ENCODE measurements at places on chromosomes 2 and 18.

- no peak for DNase-seq
These were observed 58.3 kb upstream of the DTNA start for GRCh38 chr18:34651586-34652369.

- no peak for DNase-seq
These were observed 41.8 kb downstream of the CERKL start for GRCh38 chr2:181614874-181615638.

DNA sequence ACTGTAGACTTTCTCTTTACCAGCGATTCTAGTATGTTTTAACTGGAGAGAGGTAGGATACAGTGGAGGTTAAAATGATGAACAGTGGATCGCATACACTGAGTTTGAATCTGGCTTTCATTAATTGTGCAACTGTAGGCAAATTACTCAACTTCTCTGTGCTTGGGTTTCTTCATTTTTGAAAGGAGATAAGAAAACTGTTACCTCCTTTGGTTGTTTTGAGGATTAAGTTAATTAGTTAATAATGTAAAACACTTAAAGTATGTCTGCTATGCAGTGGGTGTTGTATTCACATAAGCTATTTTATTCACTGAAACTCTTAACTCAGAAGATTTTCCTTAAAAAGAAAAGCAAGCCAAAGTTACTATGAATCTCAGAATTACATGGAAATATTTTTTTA, 111.8 kb upstream of the CYP20A1 start:
- no peak for DNase-seq

GRCh38 chr18:489244-490023, 11.1 kb downstream of the COLEC12 start:
- DNase-seq, result no peak

GRCh38 chr18:46755315-46756024, 1.4 kb downstream of the ST8SIA5 start:
- no peak for DNase-seq

GRCh38 chr2:134583997-134584520, 134.7 kb downstream of the TMEM163 start:
- DNase-seq, result no peak

DNA sequence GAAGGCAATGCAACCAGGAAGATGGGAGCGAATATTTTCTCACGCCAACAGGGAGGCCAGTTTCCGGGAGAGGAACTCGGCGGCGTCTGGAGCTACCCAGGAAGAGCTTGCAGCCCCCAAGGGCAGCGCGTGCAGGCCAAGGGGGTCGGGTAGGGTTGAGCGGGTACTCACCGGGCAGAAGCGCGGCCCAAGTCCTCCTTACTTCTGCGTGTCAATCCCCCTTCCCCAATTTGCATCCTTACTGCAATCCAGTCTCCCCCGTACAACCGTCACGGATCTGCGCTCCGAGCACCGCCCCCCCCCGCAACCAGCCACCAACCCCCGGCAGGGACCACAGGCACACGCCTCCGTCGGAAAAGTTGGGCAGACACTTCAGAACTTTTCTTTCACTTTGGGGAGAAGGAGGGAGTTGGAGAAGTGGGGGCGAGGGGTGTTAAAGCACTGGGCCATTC, 1.3 kb downstream of the ATP8B1 start:
- DNase-seq, result no peak

- no peak for DNase-seq
These were observed 218.8 kb downstream of the SCG2 start for GRCh38 chr2:223383315-223383714.

DNA sequence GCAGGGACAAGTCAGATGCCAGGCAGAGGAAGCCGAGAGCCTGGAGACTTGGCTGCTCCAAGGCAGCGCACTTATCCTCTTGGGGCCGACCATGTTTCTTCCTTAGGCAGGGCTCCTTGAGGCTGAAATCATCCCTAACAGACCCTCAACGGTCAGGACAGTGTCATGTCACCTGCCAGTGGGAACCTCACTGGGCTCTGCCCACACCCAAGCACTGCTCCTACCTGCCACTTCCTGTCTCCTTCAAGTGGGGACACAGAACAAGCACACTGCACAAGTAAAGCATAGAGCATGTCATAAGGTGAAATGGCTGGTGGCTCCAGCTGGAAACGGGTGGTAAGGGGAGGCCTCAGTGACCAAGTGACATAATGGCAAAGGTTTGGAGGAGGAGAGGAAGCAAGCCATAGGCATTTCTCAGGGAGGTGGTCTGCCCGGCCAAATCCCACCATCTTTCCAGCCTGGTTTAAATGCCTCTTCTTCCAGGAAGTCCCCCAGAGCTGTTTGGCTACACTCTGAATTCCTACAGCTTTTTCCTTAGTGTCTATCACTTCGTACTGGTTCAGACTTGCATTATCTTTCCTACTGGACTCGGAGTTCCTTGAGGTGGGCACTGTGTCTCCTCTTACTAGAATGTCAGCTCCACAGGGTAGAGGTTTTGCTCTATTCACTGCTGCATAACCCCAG, 7.3 kb upstream of the ATOH8 start:
- no peak for DNase-seq

GRCh38 chr2:96470636-96471035, 34.5 kb downstream of the NEURL3 start:
- DNase-seq, result peak; percentile 8

- no peak for DNase-seq
These were observed 113.3 kb downstream of the KIAA1328 start for GRCh38 chr18:36942264-36942663.

DNA sequence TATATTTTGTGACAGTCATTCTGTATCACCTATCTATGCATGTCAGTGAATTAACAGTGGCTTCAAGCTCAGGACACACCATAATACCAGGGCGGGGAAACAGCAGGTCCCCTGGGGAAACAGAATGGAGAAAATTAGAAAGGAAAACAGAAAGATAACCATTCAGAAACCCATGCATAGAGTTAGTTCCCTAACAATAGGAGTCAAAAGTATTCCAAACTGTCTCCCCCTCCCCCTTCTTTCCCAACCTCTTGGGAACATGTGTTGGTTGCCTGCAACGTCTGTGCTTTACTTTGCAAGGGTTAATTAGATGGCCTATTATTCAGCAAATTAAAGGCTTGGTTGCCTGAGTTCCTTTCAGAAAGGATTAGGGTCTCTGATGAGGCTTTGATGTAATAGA, 176.4 kb downstream of the MYO3B start:
- DNase-seq, result no peak

DNA sequence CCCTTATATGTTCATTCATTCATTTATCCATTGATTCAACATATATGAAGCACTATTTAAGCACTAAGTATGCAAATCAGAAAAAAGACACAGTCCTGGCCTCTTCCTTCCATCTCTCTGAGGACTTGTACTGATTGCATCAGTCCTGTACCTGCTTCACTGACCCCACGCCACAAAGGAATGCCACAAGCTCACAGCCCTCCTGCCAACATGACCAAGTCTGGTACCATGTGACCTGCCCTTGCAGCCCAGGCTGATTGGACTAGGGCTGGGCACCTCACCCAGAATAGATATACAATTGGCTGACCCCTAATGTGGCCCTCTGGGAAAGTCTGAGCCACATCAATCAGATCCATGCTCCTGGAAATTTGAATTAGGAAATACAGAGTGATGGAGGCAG, 196.6 kb downstream of the AGPS start:
- DNase-seq, result no peak

DNA sequence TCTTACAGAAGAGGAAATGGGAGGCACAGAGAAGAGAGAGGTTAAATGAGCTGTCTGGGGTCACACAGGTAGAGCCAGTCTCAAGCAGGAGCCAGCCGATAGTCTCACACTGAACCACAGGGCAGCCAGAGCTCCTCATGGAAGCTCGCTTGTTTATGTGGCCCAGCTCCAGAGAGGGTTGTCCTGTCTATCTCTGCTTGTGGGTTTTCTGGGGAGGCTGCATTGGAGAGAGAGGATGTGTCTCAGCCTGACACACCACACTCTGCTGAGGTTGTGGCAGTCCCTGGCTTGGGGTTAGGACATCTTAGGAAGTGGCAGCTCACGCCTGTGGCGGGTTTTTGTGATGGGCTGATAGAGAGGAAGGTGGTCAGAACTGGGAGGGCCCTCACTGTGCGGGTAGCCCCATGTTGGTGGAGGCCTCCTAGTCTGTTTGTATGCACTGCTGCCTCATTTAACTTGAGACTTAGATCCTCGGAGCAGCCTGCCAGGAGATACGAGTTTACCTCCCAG, 52.3 kb downstream of the TCF7L1 start:
- no peak for DNase-seq

GRCh38 chr2:14148216-14148615, 484.3 kb upstream of the LRATD1 start:
- DNase-seq, result no peak
